ENCODE measurements at places on chromosomes 11 and 22.

- DNase-seq, result no peak
Measured at GRCh38 chr11:83219095-83219494, 25.6 kb downstream of the ANKRD42 start.

GRCh38 chr11:46675288-46675851, 25.0 kb downstream of the ARHGAP1 start:
- no peak for DNase-seq

- DNase-seq, result no peak
Measured at GRCh38 chr11:9206496-9206895, 58.7 kb downstream of the DENND5A start.

- DNase-seq, result no peak
Measured at GRCh38 chr11:64313491-64314145, 3.7 kb downstream of the TRMT112 start.
